ENCODE measurements at places on chromosomes 4 and X.

DNA sequence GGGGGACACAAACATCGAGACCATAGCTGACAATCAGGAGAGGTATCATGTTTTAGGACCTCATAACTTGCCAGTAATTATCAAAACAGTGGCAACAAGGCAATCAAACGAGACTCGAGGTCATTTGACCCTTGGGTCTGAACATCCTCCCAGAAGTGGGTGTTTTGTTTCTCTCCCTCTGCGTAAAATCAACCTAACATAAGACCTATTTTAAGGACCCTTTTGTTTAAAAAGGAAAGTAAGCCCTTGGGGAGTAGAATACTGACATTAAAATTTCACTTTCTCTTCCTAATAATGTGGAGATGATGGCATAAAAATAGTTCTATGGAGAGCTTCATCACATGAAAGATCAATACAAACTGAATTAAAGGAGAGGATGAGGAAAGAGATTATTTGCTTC lies 106.2 kb upstream of the PUDP start:
- no peak for DNase-seq

DNA sequence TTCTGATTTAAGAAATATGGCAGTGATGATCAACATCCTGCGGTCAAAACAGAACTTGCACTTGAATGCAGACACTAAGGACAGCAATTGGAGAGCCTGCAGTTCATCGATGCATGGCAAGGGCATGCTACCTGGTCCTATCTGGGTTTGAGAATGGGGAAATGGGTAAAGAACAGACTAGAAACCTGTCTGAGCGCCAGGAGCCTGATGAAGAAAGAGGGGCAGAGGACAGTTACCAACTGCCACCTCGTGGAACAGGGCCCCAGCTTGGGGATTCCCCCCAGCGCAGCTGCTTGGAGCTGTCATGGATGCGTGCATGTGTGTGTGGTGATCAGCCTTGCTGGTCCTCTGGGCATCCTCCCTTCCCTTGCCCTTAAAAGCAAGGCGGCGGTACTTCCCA lies 30.2 kb upstream of the NKRF start:
- peak; percentile 17 for DNase-seq

DNA sequence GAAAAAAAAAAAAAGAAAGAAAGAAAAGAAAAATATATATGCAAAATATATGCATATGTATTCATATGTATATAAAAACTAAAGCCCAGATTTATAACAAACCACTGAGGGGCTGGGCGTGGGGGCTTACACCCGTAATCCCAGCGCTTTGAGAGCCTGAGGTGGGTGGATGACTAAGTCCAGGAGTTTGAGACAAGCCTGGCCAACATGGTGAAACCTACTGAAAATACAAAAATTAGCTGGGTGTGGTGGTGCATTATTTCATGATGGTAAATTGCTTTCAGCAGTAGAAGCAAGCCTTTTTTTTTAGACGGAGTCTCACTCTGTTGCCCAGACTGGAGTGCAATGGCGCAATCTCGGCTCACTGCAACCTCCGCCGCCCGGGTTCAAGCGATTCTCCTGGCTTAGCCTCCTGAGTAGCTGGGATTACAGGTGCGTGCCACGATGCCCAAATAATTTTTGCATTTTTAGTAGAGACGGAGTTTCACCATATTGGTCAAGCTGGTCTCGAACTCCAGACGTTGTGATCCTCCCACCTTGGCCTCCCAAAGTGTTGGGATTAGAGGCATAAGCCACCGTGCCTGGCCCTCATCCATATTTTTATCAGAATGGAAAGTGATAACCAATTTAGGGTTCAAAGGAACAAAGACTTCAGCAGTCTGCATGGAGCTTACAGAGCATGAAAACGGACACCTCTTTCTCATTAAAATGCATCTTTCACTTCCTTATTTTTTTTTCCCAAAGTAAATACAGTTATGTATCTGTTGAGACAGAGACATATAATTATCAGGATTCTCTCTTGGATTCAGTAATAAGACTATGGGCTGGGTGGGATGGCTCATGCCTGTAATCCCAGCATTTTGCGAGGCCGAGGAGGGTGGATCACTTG lies 27.7 kb upstream of the MOB1B start:
- peak; percentile 57 for DNase-seq

- no peak for DNase-seq
Measured at GRCh38 chr4:20044502-20044911, 207.2 kb upstream of the SLIT2 start.

GRCh38 chr4:84498203-84498934 lies 723 bp downstream of the NKX6-1 start:
- DNase-seq = no peak

- no peak for DNase-seq
Measured at GRCh38 chr4:170109586-170110284, 20.0 kb upstream of the AADAT start.

- no peak for DNase-seq
Measured at GRCh38 chrX:95950679-95951078, 734.0 kb upstream of the DIAPH2 start.

DNA sequence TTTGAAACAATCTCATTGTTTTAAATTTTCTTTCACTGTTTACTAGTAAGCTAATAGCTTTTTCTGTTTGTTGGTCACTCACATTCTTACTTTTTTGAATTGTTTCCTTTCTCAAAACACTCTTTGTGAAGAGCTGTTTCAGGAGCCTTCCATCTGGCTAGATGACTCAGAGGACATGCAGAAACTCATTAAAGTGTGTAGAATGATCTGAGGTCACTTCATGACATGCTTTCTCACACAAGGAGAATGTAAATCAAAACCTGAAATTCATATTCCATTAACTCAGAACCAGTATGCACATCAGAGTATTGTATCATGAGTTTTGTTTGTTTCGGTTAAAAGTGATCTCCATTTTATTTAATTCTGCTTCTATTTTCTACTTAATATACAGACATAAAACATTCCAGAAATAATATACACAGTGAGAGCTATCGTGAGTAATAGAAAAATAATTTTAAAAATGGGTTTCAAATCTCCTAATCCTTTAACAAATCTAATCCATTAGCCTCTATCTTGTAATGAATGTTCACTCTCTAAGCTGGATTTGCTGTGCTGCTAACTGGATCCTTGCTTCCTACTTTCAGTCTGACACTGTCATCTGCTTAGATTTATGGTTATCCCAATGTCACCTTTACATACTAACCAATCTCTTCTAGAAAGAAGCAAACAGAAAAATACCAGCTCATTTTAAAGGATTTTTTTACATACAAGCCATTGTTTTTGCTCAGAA lies 449.6 kb downstream of the FSTL5 start:
- DNase-seq = no peak

DNA sequence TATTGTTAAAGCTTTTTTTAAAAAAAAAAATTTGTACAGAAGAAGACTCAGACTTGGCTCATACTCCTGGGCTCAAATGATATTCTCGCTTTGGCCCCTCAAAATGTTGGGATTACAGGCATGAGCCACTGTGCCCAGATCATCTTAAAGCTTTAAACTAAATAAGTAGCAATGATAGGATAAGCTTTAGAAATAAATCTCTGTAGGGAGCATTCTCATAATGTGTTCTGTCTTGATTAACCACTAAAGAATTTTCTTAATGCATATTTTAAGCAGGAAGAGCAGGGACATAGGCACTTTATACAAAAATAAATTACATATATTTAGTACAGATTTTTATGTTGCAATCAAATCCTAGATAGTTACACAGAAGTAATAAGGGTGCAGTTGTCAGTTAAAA lies 667.2 kb downstream of the GRID2 start:
- DNase-seq = no peak

GRCh38 chr4:74659576-74660411 lies 134.5 kb downstream of the BTC start:
- no peak for DNase-seq

DNA sequence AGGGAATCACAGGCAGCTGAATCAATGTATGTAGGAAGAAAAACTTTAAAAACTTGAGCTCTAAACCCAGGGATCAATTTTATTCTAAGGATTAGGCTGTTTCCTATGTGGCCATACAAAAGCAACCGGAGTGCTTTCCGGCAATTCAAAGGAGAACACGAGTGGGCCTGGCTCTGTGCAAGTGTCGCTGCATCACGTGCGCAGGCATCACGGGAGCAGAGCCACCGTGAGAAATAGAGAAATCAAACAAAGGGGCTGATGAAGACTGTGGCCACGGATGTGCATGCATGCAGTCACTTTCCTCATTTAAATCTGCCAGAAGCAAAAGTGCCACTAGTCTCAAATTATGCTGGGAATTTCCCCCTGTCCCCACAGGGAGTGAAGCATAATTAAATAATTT lies 196.9 kb downstream of the NSUN7 start:
- DNase-seq = no peak

DNA sequence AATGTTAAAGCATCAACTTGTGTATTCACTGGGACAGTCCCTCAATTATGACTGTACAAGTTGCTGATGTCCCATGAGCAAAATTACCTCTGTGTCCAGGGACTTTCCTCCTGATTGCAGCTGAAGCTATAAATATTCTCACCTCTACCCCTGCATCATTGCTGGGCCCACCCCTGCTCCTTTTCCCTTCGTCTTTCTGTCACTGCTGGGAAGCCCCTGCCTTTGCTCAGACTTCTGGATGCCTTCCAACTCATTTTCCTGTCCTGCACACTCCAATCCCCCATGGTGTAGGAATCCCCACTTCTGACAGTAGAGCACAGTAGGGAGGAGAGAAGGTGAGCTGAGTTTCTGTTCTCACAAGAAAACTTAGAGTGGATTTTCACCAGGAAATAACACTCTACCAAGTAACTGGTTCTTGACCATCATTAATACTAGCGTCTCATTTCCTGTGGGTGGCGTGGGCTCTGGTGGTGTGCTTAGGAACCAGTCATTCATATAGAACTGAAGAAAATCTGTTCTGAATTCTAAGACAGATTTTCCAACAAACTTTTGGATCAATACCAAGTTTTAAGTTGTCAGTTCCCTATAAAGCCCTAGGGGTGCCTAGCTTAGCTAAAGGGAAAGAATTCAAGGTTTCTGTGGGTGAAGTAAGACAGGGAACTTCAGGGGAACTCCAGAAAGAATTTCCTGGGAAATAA lies 136.2 kb upstream of the MED14 start:
- DNase-seq = peak; percentile 1

GRCh38 chr4:99361899-99362275 lies 9.3 kb upstream of the ADH1C start:
- no peak for DNase-seq

GRCh38 chrX:129779086-129779672 lies 570 bp upstream of the SASH3 start:
- no peak for DNase-seq

Data from NAMALWA (cell line).